BJ (cell line): ENCODE measurements at places on chromosomes 12 and 14.

- DNase-seq: no peak
These were observed 220.2 kb upstream of the BTG1 start for GRCh38 chr12:92365836-92366235.

GRCh38 chr12:39966256-39966655 is 139.6 kb downstream of the SLC2A13 start:
- DNase-seq: no peak

- no peak for DNase-seq
These were observed 7.3 kb upstream of the MGP start for GRCh38 chr12:14892726-14893505.

DNA sequence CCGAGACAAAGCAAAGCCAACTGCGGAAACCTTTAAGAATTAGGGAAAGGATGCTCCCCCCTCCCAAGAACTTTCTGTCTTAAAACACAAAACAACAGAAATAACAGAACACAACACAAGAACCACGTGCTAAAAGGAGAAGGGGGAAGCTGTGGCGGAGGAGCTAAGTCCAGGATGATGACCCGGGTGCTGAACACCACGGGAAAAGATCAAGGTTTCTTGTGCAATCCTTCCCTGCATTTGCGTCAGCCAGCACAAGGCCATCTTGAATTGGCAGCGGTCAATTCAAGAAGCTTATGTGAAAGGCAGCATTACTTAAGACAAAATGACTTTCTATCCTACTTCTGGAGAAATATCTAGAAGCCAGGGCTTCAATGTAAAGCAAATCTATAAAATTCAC is 11.0 kb upstream of the CREBL2 start:
- DNase-seq: no peak

- no peak for DNase-seq
These were observed 28.3 kb upstream of the PPP2R5C start for GRCh38 chr14:101733211-101733610.

GRCh38 chr14:58824796-58825195 is 187.0 kb downstream of the DACT1 start:
- no peak for DNase-seq

DNA sequence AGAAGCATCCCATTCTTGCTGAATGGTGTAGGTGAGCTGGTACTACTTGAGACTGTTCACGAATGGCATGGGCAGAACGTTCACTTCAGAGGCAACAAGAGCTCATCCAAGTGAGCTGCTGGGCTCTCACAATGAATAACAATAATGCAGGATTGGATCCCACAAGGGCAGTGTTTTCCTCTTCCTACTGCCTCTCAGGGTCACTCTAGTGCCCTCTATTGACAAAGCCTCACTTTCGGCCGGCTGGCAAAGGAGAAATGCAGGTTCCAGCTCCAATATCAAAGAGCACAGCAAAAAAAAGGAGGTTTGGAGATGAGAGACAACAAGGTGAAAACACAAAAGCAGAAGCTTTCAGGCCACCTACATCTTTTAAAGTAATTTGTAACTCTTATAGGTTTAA is 74.6 kb upstream of the MYF6 start:
- no peak for DNase-seq

- DNase-seq: no peak
These were observed 158.0 kb downstream of the PPM1H start for GRCh38 chr12:62776997-62777396.

DNA sequence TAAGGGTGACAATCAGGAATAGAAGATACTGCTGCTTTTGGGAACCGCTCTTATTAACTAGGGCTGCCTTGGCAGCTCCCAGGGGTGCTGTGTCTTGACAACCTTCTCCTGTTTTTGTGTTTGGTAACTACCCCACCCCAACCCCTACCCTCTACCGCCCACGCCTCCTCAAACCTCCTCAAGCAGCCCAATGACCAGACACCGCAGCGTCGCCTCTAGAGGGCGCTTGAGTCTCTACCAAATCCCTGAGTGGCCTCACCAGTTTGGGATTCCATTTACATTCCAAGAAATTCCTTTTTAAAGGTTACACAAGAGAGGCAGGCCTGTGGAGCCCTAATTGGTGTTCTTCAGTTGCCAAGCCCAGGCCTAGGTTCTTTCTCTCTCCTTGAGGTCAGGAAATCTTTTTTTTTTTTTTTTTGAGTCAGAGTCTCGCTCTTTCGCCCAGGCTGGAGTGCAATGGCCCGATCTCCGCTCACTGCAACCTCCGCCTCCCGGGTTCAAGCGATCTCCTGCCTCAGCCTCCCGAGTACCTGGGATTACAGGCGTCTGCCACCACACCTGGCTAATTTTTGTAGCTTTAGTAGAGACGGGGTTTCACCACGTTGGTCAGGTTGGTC is 72.4 kb upstream of the USP44 start:
- peak; percentile 75 for DNase-seq

- no peak for DNase-seq
These were observed 26.6 kb downstream of the PRKCH start for GRCh38 chr14:61347826-61348443.

- no peak for DNase-seq
These were observed 90.7 kb upstream of the PTPRR start for GRCh38 chr12:71011261-71011660.

DNA sequence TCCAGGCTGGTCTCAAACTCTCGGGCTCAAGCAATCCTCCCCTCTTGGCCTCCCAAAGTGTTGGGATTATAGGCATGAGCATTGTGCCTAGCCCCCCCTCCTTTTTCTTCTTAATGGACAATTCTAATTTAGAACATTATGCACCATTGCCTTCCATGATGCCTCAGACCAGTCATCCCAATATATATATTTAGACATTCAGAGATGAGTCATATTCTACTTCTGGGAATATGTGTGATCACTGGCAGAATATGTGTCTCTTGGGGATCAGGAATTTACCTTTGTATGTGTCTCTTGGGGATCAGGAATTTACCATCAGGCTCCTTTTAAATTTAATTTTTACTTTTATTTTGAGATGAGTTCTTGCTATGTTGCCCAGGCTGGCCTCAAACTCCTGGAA is 7.5 kb upstream of the CCDC177 start:
- DNase-seq: no peak

DNA sequence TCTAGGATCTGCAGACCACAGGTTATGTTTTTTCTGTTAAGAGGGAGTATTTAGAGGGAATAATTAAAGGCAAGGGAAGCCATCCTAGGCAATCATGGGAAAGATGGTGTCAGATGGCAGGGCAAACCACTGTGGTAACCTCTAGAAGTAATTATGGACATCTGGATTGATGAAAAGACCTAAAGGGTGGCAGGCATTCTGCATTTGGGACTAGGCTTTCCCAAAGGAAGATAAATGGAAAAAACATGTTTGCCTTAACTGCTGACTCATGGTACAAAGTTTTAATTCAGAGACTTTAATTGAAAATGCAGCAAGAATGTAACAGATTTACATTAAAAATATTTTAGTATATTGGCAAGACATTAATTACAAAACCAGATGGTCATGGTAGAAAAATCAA is 88.1 kb downstream of the TMEM30B start:
- peak; percentile 44 for DNase-seq

DNA sequence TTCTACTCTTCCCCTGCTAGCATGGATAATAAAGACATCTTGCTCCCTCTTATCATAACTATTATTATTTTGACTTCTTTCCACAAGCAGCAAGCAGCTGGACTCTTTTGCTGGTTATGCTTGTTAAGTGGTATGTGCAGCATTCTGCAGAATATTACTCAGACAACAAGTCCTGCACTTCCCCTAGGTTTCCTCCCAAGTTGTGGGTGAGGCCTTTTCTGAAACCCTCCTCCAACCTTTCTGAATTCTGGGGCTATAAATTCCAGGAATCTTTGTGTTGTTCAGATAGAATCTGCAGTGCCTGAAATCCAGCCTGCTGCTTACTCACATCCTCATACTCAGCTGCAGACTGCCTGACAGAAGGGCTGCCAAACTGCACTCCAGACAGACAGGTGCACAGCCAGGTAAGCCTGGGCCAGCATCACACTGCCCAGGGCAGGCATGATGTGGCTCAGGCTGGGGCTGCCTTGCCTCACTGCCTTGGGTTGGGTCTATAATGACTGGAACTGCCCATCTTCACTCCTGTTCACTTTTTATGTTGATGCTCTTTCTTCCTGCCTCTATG is 6.2 kb upstream of the DHRS2 start:
- no peak for DNase-seq

DNA sequence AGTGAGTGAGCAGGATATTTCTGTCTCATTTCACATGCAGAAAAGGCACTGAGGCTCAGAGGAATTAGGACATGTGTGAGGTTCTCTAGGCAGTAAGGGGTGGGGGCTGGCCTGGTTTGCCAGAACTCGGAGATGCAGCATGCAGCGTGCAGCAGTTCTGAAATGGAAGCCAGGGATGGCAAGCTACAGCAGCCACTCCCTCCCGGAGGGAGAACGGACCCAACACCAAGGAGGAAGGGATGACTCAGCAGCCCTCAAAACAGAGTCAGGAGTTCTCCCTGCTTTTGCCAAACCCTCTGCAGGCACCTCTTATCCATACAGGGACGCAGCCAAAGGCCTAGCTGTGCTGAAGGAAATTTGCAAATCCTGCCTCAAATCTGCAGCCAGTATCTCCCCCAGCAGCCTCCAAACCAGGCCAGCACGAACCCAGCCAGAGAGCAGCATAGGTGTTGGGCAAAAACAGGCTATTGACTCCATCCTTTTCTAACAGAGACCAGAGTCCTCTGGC is 10.3 kb upstream of the SERPINA3 start:
- peak; percentile 46 for DNase-seq

DNA sequence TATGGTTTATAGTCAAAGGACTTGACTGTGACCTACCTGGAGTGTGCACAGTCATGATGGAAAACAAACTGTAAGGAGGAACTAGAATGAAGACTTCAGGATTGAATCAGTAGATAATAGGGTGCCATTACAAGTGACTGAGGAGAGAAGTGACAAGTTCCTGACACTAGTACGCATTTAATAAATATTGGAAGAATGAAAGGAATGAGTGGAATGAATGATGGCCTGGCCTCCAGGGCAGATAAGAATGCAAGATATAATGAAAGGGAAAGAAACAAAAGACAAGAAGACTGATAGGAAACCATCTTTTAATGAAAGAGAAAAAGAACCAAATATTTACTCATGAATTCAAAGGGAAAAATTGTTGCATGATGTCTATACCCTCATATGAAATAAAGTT is 44.7 kb upstream of the NEDD1 start:
- DNase-seq: no peak

DNA sequence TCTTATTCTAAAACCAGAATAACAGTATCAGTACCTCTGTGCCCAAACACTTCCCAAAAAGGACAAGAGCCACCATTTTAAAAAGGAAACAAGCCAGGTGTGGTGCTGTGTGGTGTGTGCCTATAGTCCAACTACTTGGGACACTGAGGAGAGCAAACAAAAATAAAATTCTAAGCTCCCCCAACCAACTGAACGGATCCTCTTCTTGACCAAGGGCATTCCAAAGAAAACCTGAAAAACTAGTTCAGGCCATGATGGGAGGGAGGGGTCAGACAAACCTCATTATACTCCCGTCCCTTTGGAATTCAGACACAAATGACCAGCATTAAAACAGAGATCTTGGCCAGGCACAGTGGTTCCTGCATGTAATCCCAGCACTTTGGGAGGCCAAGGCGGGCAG is 20.5 kb downstream of the SLC11A2 start:
- DNase-seq: no peak

DNA sequence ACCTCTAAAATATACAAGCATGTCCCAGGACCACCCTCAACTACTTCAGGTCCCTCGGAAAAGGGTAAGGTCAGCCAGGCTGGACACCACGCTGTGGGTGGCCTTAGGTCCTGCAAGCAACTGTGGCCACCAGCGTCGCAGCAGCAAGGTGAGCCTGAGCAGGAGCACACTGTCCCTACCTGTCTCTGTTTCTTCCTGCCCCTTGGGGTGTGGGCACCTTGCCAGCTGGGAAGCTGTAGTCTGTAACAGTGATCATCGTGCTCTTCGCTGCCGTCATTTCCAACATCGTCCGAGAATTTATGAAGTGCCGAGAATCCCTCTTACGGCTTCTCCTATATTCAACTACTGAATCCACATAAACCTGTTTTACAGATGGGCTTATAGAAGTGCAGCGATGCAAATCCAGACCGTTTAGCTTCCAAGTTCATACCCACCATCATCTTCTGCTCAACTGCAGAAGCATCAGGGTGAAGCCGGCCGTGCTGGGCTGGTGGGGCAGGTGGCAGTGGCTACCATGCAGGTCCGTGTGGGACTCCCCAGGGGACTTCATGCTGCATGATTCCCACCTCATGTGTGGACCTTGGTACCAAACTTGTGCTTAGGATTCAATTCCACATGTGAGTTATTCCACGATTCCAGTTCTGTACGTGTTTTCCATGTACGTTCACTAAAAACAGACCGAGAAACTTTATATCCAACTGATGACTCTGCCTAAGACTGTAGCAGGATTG is 361.3 kb upstream of the SFSWAP start:
- no peak for DNase-seq

- no peak for DNase-seq
These were observed 119.3 kb downstream of the SLC35F4 start for GRCh38 chr14:57746563-57746962.

GRCh38 chr14:103762541-103762940 is 46.9 kb downstream of the ZFYVE21 start:
- DNase-seq: no peak

- DNase-seq: no peak
These were observed 19.6 kb downstream of the MORN3 start for GRCh38 chr12:121649819-121650353.

GRCh38 chr12:82688035-82688501 is 1.4 kb downstream of the TMTC2 start:
- DNase-seq: no peak

GRCh38 chr14:68283378-68284123 is 464.0 kb downstream of the RAD51B start:
- DNase-seq: no peak

DNA sequence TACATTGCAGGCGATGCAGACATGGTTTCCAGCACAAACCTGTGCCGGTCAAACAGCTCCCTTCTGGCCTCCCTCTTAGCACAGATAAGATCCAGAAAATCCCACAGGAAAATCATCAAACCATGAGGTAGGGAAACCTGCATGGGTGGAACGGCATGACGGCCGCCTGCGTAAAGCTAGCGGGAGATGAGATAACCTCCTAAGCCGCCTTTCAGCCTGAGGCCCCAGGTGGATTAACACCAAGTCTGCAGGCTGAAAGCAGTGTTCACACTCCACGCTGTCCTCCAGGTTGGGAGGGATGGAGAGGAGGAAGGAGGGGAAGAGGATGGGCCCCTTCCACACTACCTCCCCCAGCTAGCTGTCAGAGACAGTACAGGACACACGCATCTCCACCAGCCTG is 63.8 kb downstream of the TSPAN11 start:
- no peak for DNase-seq

GRCh38 chr12:120536064-120536791 is 2.1 kb downstream of the RNF10 start:
- no peak for DNase-seq

- DNase-seq: no peak
These were observed 450.6 kb downstream of the ZFP36L1 start for GRCh38 chr14:68342216-68342763.
